Fibroblast of skin of scalp (primary cell): ENCODE measurements at places on chromosomes 13 and 19.

GRCh38 chr13:99741960-99742359, 229.6 kb downstream of the ZIC5 start:
- DNase-seq = no peak

- DNase-seq = no peak
Measured at GRCh38 chr13:80586356-80586755, 245.4 kb upstream of the SPRY2 start.

- DNase-seq = no peak
Measured at GRCh38 chr19:55091955-55092354, 16.3 kb downstream of the EPS8L1 start.

- DNase-seq = no peak
Measured at GRCh38 chr13:33497146-33497845, 211.7 kb upstream of the STARD13 start.

GRCh38 chr19:12937093-12937926, 1.1 kb upstream of the CALR start:
- DNase-seq = peak; percentile 34

- no peak for DNase-seq
Measured at GRCh38 chr19:54614726-54615125, 15.6 kb upstream of the LILRB1 start.

DNA sequence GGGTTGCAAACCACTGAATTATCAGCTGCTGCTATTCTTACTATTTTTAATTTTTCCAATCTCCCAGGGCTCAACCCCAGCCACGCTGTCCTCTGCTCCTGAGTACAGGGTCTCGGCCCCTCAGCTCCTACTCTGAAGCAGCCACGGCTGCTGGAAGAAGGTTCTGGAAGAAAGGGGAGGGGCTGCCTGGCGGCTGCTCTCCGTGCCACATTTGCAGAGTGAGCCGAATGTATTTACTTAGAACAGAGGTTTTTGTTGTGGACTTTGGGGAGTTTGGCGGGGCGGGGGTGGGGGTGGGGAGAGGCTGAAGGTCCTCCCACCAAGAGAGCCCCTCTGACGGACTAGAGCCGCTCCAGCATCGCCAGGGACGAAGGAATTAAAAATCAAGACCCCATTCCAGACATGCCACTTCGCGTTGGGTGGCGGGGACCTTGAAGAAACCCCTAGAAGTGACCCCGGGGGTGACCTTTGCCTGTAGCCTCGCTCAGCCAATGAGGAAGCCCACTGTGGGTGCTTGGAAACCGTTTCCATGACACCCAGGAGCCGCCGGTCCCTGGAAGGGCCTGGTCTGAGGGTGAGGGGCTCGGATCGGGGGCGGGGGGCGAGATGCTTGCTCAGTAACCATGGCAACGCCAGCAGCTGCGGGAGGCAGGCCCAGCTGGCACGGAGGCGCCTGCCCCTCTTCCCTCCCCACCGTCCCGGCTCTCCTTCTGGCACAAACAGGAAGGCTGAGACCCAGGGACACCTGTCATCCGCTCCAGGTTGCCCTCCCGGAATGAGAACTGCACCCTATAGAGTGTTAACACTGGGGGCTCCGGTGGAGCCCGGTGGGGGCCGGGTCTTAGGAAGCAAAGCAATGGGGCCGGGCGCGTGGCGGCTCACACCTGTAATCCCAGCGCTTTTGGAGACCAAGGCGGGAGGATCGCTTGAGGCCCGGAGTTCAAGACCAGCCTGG, 54.2 kb upstream of the PTPRS start:
- no peak for DNase-seq

GRCh38 chr13:75705395-75705794, 69.3 kb downstream of the LMO7 start:
- peak; percentile 47 for DNase-seq

GRCh38 chr13:45882626-45883025, 31.1 kb upstream of the SIAH3 start:
- peak; percentile 27 for DNase-seq
